Fibroblast of skin of left quadriceps (primary cell): ENCODE measurements at places on chromosomes 16 and 17.

GRCh38 chr16:2388875-2389433 is 40.3 kb upstream of the CCNF start:
- no peak for DNase-seq

DNA sequence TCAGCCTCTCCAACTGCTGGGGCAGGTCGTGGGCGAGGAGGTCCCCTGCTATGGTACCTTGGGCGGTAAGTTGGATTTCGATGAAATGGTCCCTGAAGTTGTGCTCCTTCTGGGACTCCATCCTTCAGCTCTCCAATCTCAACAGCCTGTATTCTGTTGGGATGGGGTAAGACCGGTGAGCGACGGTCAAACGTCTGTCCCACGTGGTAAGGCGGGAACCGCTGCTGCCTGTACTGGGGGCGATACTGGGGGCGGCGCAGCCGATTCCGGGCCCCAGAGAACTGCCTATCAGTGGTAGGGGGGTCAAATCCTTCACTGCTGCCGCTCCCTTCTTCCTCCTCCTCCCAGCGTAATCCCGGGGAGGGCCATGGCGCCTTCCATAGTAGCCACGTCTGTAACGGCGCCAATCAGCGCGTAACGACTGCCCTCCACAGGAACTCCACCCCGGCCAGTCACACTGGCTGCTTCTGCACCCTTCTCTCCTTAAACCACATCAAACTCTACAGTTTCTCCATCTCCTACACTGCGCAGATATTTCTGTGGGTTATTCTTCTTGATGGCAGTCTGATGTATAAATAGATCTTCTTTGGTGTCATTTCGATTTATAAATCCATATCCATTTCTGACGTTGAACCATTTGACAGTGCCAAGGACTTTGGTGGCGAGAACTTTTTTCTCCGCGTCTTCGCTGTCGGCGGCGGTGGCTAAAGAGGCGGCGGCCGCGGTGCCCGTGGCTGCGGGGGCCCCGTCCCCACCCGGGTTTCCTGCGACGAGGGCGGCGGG is 41.1 kb downstream of the AHSP start:
- DNase-seq = no peak

- peak; percentile 73 for DNase-seq
These were observed 45.3 kb downstream of the REXO5 start for GRCh38 chr16:20851601-20852000.

DNA sequence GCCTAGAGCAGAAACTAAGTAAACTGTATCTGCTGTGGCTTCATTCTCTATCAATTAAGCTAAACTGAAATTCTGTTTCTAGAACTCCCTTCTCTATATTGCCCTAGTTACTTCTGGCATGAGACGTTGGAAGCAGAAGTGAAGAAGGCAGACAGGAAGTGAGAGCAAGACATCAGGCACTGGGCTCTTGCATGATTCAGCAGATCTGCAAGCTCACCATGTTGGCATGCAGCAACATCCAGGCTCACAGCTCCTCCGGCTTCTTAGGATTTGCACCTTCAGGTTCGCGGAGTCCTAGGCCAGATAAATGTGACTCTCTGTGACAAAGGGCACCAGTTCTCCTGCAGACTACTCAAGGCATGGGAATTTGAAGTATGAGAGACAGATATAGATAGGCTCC is 148.3 kb downstream of the CDH8 start:
- DNase-seq = peak; percentile 54

DNA sequence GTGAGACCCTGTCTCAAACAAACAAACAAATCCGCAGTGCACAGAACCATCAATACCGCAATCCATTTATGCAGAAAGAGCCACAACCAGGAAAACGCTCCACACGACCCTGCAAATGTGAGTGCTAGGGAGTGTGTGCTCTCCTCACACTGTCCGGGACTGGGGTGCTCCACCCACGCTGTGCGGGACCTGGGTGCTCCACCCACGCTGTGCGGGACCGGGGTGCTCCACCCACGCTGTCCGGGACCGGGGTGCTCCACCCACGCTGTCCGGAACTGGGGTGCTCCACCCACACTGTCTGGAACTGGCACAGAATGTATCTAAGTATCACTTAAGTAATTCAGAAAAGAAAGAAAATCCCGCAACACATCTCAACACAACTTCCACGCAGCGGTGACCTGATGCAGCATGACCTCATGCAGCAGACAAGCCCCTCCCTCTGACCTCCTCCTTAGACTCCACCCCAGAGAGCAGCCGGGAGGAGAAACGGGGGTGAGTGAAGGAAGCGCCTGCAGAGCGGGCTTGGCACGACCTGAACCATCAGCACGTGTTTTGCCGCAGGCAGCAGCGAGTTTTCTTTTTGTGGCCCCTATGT is 38.5 kb downstream of the ZNF276 start:
- no peak for DNase-seq

- no peak for DNase-seq
These were observed 954.7 kb upstream of the RBFOX1 start for GRCh38 chr16:6377956-6378355.
